ENCODE measurements at places on chromosomes 5 and 9. TPM values are rescaled to one million over a fixed set of nuclear protein-coding genes. Genes with fewer than 3 reads are reported as not detected.

- no peak for DNase-seq
- no peaks in the 10 kb centered on the region for H3K4me1 ChIP-seq
- H3K27me3 ChIP-seq: no peaks in the 10 kb centered on the region
- no peak overlapping the region for H3K4me3 ChIP-seq
Measured at GRCh38 chr9:36971935-36972488, 62.1 kb downstream of the PAX5 start.

DNA sequence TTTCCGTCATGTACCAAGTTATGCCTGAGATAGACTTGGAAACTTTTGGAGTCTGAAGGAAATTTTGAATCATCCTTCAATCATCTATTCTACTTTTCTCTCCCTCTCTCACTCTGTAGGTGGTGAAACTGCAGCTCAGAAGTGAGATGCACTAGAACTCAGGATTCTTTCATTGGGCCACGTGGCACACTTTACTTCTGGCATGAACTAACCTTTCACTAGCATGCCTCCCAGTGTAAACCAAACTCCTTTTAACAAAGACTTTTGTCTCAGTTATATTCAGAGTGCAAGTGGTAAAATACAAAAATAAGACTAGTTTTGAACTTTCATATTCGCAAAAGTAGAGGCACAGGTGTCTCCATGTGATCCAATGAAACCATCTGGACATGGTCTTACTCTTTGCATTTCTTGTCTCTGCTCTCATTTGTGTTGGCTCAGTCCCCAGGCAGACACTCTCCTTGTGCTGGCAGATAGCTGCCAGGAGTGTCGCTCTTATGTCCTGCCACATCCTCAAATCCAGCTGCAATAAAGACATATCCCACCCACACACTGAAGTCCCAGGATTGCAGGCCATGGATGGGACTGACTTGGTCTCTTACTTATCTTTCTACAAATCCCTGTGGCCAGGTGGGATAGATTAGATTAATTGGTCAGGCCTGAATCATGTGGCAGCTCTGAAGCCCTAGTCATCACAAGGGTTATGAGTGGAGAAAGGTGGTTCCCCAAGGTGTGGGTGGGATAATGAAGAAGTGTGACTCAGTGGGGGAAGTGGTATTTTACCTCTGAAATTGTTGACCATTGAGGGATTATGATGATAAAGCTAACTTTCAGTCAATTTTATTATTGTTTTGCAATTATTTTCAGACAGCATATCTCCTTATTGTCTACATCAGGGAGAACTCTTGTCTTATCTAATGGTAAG, 267.5 kb downstream of the GABRB2 start:
- no peaks in the 10 kb centered on the region for H3K36me3 ChIP-seq
- no peaks in the 10 kb centered on the region for H3K27me3 ChIP-seq
- H3K4me1 ChIP-seq: no peaks in the 10 kb centered on the region
- no peak overlapping the region for H3K27ac ChIP-seq
- DNase-seq: no peak

GRCh38 chr9:101904845-101905244, 166.4 kb upstream of the GRIN3A start:
- H3K27ac ChIP-seq: no peak overlapping the region
- no peaks in the 10 kb centered on the region for H3K27me3 ChIP-seq
- DNase-seq: no peak
- no peak overlapping the region for H3K4me3 ChIP-seq
- H3K36me3 ChIP-seq: no peaks in the 10 kb centered on the region

DNA sequence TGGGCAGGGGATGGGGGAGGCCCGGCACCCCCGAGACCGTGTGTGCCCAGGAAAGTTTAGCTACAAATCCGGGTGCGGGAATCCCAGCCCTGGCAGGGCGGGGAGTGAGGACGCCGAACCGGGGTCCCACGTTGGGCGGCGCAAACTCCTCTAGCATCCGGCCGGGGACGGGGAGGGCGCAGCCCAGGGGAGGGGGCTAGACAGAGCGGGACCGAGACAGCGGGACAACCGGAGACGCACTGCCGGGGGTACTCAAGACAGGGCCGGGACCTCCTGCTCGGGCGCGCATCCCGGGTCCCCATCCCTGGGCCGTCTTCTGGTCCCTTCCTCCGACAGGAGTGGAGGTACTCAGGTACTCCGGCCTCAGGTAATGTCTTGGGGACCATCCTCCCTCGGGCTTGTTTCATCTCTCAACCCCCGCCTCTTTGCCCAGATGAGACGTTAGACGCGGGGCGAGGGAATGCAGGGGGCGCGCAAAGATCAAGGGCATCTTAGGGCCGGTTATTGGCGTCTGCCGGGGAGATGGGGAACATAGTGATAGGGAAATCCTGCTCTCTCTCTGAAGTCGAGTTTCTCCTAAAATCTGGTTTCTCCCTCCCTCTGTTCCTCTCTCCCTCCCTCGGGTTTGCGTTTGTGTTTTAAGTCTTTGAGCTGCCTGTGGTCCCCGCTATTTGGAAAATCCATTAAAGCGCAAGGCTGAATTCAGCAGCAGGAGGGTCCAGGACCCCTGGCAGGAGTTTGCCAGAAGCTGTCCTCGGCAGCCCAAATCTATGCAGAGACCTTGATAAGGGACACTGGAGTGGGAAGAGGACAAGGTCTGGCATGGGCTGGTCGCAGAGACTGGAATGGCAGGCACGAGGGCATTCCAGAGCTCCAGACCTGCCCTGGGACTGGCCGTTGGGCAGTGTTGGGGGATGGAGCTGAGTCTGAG, 815 bp downstream of the PDZD2 start:
- H3K4me1 ChIP-seq: peaks cover 29% of the 10 kb centered on the region
- peaks cover 4% of the 10 kb centered on the region for H3K27me3 ChIP-seq
- H3K27ac ChIP-seq: no peak overlapping the region

GRCh38 chr5:58670582-58670981, 87.7 kb downstream of the RAB3C start:
- DNase-seq: peak; percentile 17
- H3K27ac ChIP-seq: no peak overlapping the region
- H3K4me1 ChIP-seq: no peaks in the 10 kb centered on the region
- H3K4me3 ChIP-seq: no peak overlapping the region
- no peaks in the 10 kb centered on the region for H3K36me3 ChIP-seq

GRCh38 chr9:131732061-131732526, 7.8 kb downstream of the RAPGEF1 start:
- DNase-seq: no peak
- H3K4me3 ChIP-seq: no peak overlapping the region
- H3K36me3 ChIP-seq: peaks cover 6% of the 10 kb centered on the region

DNA sequence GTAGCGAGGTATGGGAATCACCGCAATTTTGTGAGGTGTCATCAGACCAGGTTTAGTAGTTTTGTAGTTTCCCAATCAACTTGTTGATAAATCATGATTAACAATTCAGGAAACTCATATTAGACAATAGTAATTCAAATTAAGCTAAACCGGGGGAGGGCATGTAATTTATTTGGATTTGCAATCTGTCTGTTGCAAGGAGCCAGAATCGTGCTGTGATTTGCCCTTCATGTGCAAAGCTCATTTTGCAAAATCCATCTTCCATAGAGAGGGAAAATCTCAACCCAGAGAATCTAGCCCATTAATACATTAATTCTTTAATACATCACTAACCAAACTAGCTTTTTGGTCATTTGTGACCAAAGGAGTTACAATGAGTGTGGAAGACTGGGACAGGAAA, 164.7 kb upstream of the TRPM3 start:
- no peak overlapping the region for H3K27ac ChIP-seq
- no peak overlapping the region for H3K4me3 ChIP-seq
- H3K27me3 ChIP-seq: no peaks in the 10 kb centered on the region
- no peak for DNase-seq
- H3K4me1 ChIP-seq: peaks cover 4% of the 10 kb centered on the region

GRCh38 chr5:112865128-112865527, 4.0 kb downstream of the SRP19 start:
- H3K27ac ChIP-seq: no peak overlapping the region
- H3K4me1 ChIP-seq: peaks cover 13% of the 10 kb centered on the region
- no peaks in the 10 kb centered on the region for H3K27me3 ChIP-seq

DNA sequence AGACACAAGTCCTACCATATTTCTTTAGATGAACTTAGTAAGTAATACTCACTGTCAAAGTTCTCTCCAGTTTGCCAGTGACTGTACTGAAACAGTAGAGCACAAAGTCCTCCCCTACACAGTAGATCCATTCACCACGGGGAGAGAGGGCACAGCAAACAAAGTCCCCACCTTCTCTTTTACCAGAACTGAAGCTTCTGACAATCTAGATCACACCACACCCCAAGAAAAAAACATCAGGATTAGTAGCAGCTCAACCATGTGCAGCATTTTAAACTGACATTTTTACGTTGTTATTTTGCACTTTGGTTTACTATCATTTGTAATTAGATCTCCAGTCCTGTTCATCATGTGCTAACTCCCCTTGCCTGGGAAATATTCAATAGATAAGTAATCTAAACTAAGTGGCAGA, 23.0 kb downstream of the DNAJA1 start:
- no peak overlapping the region for H3K27ac ChIP-seq
- H3K4me3 ChIP-seq: no peak overlapping the region
- H3K4me1 ChIP-seq: no peaks in the 10 kb centered on the region
- H3K27me3 ChIP-seq: no peaks in the 10 kb centered on the region
- DNase-seq: no peak
- peaks cover 14% of the 10 kb centered on the region for H3K36me3 ChIP-seq

- no peaks in the 10 kb centered on the region for H3K27me3 ChIP-seq
- DNase-seq: no peak
- no peaks in the 10 kb centered on the region for H3K36me3 ChIP-seq
- no peak overlapping the region for H3K4me3 ChIP-seq
- no peak overlapping the region for H3K27ac ChIP-seq
- H3K4me1 ChIP-seq: peaks cover 29% of the 10 kb centered on the region
Measured at GRCh38 chr9:88680041-88680440, 145.1 kb downstream of the NXNL2 start.

DNA sequence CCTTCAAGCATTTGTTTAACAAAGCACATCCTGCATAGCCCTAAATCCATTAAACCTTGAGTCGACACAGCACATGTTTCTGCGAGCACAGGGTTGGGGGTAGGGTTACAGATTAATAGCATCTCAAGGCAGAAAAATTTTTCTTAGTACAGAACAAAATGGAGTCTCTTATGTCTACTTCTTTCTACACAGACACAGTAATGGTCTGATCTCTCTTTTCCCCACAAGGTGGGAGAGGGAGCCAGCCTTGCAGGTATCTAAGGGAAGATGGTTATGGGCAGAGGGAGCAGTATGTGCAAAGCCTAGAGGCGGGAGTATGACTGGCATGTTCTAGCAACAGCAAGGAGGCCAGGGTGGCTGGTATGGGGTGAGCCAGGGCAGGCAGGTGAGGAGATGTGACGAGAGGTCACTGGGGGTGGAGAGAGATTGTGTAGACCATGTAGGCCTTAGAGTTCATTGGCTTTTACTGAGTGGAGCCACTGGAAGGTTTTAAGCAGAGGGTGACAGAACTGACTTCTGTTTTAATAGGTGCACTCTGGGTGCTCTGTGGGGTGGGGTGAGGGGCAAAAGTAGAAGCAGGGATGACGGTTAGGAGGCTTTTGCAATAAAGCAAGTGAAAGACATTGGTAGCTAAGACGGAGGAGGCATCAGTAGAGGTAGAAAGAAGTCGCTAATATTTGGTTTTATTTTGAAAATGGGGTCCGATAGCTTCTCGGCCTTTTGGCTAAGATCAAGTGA, 5.1 kb upstream of the RPS14 start:
- DNase-seq: no peak
- H3K27me3 ChIP-seq: no peaks in the 10 kb centered on the region
- H3K4me1 ChIP-seq: peaks cover 9% of the 10 kb centered on the region
- no peaks in the 10 kb centered on the region for H3K36me3 ChIP-seq
- H3K27ac ChIP-seq: no peak overlapping the region

DNA sequence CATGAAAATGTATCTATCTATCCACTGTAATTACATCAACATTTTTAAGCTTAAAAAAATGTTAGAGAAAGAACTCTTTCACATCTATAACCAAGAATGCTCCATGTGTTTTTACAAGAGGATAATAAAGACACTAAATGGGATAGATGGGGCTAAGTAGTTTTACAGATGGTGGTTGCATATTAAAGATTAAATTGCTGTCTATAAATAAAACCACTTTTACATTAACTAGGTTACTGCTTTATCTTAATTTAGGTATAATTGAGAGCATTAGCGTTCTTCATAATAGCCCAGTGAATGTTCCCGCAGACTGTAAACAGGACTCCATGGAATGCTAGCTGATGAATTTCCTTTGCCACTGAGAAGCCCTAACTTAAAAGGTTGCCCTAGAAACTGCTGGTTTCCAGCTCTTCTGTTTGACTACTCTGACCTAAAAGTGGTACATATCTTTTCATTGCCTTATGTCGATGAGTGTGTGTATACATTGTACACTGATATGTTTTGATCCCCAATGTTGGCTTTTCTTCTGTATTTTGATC, 117.9 kb downstream of the SGCD start:
- H3K4me3 ChIP-seq: no peak overlapping the region
- DNase-seq: no peak
- no peaks in the 10 kb centered on the region for H3K36me3 ChIP-seq
- no peaks in the 10 kb centered on the region for H3K4me1 ChIP-seq
- no peaks in the 10 kb centered on the region for H3K27me3 ChIP-seq

GRCh38 chr9:35481347-35481975, 8.4 kb upstream of the RUSC2 start:
- peaks cover 2% of the 10 kb centered on the region for H3K27me3 ChIP-seq
- H3K4me3 ChIP-seq: no peak overlapping the region
- no peaks in the 10 kb centered on the region for H3K36me3 ChIP-seq

- no peaks in the 10 kb centered on the region for H3K27me3 ChIP-seq
- DNase-seq: no peak
- no peak overlapping the region for H3K4me3 ChIP-seq
Measured at GRCh38 chr5:115686051-115686737, 60.4 kb upstream of the TMED7 start.

- H3K36me3 ChIP-seq: no peaks in the 10 kb centered on the region
- no peak for DNase-seq
- no peak overlapping the region for H3K27ac ChIP-seq
- no peak overlapping the region for H3K4me3 ChIP-seq
Measured at GRCh38 chr5:4802044-4802443, 338.1 kb upstream of the ADAMTS16 start.

- H3K27ac ChIP-seq: no peak within 1 kb of the TSS
- H3K4me1 ChIP-seq: no peaks in the 10 kb centered on the region
- no peaks in the 10 kb centered on the region for H3K27me3 ChIP-seq
- peaks cover 2% of the 10 kb centered on the region for H3K36me3 ChIP-seq
- peak within 1 kb of the TSS; percentile 9 for H3K4me3 ChIP-seq
Measured at GRCh38 chr5:140855772-140856674, at the start of gene PCDHA10. PCDHA10 (plus strand) TSS chr5:140855897; CDS start chr5:140856049, 152 bp downstream.

DNA sequence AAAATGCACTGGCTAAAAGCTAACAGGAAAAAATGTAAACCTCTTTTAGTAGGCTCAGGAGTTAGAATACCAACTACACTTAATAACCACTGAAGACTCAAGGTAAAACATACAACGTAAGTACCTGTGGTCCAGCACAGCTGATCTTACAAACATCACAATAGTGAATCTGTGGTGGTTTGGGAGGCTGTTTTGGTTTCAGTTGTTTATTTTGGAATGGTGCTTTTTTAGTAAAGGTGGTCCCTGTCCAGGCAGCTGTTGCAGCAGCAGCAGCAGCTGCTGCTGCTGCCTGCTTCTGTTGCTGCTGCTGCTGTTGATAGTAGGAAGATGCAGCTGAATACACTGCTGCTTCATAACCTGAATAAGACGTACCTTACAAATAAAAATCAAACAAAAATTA, 37.9 kb downstream of the ZFR start:
- no peaks in the 10 kb centered on the region for H3K27me3 ChIP-seq
- no peak overlapping the region for H3K27ac ChIP-seq
- H3K4me3 ChIP-seq: no peak overlapping the region
- DNase-seq: no peak
- H3K4me1 ChIP-seq: no peaks in the 10 kb centered on the region

SPINK13 gene
- not detected for total RNA-seq

PCDHGA8 gene
- 5.6 TPM for total RNA-seq

PCDHB6 gene
- 2.7 TPM for total RNA-seq

SPATA31E1 gene
- total RNA-seq: 0.06 TPM

PDLIM4 gene
- 10.6 TPM for total RNA-seq

HAVCR2 gene
- 10.6 TPM for total RNA-seq

FRMD3 gene
- 26.8 TPM for total RNA-seq

LRRC19 gene
- total RNA-seq: not detected

TMEFF1 gene
- 13.1 TPM for total RNA-seq

PCDHAC2 gene
- 6.3 TPM for total RNA-seq

IL13 gene
- not detected for total RNA-seq

All from spinal cord (tissue), 10 donors.